ENCODE measurements at places on chromosomes 3 and 15.

- no peak for DNase-seq
These were observed 255.6 kb upstream of the KCNH8 start for GRCh38 chr3:18892756-18893155.

DNA sequence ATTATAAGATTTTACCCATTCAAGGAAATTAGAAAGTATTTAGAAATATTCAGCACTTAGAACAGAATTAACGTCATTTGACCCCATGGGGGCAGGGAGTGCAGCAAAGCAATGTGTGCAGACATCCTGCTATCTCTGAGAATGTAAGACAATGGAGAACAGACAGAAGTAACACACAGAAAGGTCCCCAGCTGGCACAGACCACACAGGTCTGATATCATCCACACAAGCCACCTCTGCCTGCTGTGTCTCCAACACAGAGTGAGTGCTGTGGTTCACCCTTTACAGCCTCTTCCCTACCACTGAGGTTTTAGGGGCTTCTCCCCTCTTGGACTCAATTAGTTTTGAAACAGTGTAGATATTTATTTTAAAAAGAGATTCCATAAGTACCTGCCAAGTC, 16.1 kb downstream of the TXNRD3 start:
- no peak for DNase-seq

DNA sequence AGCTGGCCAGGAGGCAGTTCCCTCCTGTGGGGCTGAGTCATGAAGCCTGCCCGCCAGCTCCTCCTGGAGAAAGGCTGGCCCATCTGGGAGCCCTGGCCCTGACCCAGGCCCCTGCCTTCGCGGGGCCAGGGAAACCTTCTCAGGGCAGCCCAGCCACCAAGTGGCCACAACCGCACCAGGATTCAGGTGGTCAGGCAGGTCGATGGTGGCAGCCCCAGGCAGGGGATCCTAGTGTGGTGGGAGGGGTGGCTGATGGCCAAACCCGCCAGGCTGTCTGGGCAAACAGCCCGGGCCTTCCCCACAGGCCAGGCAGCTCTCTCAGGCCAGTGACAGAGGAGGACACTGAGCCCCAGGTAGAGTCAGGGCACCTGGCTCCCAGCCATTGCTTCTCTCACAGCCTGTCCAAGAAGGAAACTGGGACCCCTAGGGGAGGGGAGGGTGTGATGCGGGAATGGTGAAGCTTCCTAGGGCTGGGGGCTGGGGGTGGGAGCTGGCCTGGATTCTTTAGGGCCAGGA, 1.2 kb downstream of the TWF2 start:
- DNase-seq = no peak

- DNase-seq = no peak
These were observed 20.1 kb upstream of the ZCWPW2 start for GRCh38 chr3:28328188-28329151.

GRCh38 chr3:125023833-125024555, 31.8 kb downstream of the HEG1 start:
- no peak for DNase-seq

DNA sequence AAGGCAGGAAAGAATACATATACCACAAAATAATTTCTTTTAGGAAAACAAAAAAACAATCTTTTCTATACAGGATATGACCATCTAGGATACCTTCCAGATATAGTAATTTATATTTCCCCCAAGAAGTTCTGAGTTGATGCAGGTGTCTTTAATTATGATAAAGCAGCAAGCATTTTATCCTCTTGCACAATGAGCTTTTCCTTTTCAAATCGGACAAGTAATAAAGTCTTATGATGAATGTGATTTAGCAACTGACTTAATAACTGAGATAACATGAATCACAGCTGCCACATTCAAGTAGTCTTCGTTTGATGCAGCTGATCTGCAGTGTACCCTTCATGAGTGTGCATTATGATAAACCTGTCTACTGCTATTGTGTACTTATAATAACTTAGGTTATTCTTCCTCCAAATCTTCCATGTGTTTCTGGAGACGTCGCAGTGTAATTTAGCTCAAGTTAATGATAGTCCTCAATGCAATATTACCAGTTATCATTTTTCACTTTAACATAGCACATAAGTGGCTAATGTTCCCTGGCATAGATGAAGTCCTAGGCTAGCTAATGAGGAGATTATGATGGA, 260.3 kb upstream of the MRPL3 start:
- DNase-seq = no peak

DNA sequence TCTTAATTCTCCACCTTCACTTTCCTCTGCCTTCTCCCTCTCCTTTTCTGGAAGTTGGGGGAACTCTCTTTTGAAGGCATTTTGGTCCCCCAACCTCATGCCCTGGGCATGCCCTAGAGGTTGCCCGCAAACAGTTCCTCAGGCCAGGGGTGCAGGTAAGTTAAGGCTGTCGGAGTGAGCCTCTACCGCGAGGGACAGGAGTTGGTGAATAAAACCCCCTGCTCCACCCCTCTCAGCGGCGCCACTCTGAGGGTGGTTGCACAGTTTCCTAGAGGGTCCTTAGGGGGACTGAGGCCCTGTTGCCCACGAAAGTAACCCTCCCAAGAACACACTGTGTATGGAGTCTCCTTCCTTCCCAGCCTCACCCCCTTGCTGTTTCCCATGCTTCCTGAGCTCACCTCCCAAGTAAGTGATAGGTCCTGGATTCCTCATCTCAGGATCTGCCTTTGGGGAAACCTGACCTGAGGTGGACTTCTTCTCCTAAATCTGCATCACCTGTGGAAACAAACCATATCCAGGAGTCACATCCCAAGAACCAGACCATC, 23.1 kb upstream of the THSD4 start:
- no peak for DNase-seq

DNA sequence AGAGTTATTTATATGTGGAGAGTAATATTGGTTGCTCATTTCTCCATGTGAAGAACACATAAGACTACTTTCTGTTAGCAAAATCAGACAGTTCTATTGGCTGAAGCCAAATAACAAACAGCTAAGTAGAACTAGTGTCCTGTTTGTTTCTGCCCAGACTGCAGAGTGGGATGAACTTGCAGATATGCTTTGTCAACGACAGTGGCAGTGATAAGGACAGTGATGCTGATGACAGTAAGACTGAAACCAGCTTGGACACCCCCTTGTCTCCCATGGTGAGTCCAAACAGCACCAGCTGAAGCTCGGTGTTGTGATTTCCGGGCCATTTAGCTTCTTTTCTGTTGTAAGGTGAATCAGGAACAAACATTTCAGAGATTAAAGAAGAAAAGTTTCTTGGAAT, 102.6 kb upstream of the IL12A start:
- no peak for DNase-seq

- DNase-seq = no peak
These were observed 46.8 kb upstream of the RORA start for GRCh38 chr15:61275901-61276300.

GRCh38 chr3:8529181-8529637, 27.6 kb downstream of the LMCD1 start:
- DNase-seq = no peak

DNA sequence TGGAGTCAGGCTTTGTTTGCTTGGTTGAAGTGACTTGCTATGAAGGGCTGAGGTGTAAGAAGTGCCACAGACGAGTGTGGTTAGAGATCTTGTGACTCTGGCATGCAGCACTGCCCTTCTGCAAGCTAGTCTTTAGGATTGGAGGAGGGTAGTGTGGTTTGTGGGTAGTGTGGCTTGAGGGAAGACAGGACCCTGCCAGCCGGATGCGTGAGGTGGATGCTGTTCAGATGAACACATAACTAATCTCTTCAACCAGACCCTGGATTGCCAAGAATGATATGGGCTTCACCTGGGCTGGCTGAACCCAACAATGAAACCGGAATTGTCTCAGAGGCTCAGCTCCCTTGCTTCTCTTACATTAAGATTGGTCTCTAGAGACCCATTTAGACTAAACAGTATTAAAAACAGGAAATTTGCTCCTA, 32.7 kb downstream of the STARD9 start:
- DNase-seq = no peak

- DNase-seq = no peak
These were observed 121.0 kb downstream of the GREM1 start for GRCh38 chr15:32838820-32839219.

DNA sequence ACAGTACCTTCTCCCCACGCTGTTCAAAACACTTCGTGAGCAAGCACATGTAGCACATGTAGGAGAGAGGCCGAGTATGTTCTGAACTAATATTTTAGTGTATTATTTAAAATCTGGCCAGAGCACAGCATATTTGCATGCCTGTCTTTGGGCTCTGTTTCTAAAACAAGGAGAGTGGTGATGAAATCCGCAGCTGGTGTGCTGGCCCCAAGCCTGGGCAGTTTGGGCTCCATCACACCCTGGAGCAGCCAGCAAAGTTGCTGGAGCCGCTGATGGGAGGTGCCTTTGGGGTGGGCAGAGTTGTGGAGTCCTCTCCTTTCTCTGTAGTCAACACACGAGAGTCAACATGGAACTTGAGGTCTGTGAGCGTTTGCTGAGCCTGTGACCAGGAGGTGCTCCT, 116.6 kb downstream of the SLCO3A1 start:
- DNase-seq = no peak

- DNase-seq = no peak
These were observed 217.9 kb downstream of the TBC1D2B start for GRCh38 chr15:77859491-77860060.

DNA sequence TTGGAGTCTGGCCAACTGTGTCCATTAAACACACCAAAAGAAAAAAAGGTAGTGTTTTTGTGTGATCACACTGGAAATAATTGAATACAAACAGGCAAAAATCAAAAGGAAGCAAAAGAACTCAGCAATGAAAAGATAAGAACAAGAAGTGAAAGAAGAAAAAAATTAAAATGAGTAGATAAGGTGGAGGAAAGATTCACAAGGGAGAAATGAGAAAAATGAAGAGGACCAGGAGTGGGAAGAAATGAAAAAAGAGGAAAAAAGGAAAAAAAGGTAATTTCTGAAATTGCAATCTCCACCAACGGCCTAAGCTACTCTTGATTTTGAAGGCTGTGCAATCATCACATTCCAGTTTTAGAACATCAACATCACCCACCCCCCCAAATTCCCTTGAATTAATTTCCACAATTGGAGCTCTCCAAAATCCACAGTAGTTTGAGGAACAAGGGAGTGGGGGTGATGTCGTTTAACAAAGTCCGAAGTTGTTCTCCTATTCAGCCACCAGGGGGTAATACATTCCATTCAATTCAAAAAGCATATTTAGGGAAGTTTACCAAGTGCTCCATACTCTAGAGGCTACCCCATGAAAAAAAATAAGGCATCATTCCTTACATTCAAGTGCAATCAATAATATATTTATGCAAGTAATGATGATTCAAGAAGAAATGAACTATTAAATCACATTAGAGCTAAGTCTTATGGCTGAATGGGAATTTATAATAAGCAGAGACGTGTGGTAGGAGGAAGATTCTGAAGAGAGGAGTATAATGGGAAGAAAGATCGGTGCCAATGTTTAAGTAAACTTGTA, 37.4 kb downstream of the ZNF860 start:
- DNase-seq = no peak
